ENCODE measurements at places on chromosomes 11 and 22.

- no peak for DNase-seq
These were observed 1132.1 kb upstream of the CNTN5 start for GRCh38 chr11:97888641-97889040.

- no peak for DNase-seq
These were observed 174.2 kb upstream of the MPPED2 start for GRCh38 chr11:30760345-30760744.

DNA sequence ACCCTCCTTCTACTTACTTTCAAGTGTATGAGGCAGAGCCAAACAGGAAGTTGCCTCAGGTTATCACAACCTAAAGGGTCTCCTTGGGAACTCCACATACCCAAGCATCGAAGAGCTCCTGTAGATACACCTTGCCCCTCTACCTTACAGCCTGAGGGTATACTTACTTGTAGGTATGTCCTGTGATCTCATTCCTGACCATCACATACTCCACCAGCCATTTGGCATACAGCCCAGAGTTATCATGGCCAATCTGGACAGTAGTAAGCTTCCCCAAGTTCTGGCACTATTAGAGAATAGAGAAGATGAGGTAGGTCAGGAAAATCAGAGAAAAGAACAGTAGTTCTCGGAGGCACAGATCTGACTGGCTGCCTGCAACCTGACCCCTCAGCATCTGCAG is 53.4 kb upstream of the SCUBE2 start:
- DNase-seq = no peak

DNA sequence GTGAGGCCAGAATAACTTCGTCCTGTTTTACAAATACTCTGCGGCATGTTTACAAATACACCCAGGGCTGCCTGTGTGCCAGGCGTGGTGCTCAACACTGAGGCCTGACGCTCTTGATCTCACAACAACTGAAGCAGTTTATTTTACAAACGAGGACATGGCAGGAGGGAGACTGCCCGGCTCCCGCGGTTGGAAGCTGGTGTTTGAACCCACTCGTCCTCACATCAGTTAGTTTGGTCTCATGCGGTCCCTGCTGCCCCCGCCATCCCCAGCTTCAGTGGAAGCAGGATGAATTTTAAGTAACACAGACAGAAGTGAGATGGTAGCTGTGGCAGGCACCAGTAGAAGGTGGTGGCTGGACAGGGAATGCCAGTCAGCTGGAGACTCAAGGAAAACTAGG is 16.4 kb downstream of the KIAA0930 start:
- DNase-seq = no peak

DNA sequence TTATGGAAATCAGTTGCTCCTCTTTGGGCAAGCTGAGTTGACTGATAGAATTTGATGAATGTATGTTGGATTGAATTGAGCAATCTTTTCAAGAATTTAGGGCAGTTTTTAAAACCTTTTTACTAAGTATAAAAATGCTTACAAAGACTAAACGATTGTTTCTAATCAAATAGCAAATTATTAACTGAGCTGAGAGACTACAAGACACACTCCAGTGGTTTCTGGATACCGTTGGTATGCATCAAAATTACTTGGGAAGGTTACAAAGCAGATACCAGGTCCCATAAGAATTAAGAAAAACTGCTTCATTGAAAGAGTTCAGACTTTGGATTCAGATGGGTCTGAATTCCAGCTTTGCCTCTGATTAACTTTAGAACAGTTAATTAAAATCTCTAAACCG is 721.4 kb downstream of the FAM181B start:
- no peak for DNase-seq

- DNase-seq = no peak
These were observed 38.5 kb upstream of the RIC3 start for GRCh38 chr11:8207080-8208000.

- DNase-seq = no peak
These were observed 22.1 kb upstream of the BDNF start for GRCh38 chr11:27722117-27722952.

DNA sequence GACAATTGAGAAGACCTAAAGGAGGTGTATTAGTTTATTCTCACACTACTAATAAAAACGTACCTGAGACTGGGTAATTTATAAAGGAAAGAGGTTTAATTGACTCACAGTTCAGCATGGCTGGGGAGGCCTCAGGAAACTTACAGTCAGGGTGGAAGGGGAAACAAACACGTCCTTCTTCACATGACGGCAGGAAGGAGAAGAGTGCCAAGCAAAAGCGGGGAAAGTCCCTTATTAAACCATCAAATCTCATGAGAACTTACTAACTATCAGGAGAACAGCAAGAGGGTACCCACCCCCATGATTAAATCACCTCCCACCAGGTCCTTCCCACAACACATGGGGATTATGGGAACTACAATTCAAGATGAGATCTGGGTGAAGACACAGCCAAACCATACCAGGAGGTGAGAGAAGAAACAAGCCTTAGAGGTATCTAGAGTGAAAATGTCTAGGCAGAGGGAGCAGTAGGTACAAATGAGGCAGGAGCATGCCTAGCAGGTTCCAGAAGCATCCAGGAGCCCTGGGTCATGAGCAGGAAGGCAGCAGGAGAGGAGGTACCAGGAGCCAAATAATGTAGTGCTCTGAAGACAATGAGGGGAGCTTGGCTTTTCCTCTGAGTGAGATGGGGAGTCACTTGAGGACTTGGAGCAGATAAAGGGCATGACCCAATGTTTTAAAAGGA is 31.6 kb downstream of the IL10RA start:
- no peak for DNase-seq

DNA sequence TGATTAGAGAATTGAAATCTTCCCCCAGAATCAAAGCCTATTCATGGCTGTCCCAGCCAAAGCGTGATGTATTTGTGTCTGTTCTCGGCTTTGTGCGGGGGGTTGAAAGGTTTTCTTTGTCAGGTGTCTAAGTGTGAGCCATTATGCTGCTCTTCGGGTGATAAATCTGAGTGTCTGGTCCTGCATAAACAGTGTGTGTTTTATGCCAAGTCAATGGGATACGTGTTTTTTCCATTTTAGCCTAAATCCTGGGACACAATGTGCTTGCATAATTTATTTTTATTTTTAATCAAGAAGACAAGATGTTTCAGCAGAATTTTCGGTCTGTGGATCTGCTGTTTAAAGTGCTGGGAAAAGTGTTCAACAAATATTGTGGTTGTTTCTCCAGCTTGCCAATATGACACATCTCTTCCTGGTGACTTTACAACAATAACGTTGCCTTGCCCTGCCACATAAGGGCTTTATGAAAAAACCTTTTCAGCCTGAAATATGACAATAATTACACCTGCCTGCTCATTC is 267.8 kb downstream of the TBC1D22A start:
- DNase-seq = no peak

DNA sequence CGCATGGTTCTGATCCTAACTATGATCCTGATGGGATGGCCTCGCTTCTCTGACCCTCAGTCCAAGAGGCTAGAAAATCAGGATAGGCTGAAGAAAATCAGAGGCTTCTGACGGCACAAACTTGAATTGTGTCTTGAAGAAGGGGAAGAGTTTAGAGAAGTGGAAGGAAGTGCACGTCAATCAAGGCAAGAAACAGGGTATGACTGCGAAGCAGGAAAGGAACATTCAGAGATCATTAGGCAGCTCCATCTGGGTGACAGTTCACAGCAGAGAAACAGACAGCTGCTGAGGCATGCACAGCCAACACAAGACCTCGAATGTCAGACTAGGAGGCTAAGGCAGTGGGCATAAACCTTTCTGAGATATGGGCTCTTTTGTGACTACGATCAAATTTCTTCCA is 29.3 kb downstream of the CLPB start:
- peak; percentile 25 for DNase-seq

Measured in NCI-H1694 (cell line).